ENCODE measurements at places on chromosomes 4 and X.

DNA sequence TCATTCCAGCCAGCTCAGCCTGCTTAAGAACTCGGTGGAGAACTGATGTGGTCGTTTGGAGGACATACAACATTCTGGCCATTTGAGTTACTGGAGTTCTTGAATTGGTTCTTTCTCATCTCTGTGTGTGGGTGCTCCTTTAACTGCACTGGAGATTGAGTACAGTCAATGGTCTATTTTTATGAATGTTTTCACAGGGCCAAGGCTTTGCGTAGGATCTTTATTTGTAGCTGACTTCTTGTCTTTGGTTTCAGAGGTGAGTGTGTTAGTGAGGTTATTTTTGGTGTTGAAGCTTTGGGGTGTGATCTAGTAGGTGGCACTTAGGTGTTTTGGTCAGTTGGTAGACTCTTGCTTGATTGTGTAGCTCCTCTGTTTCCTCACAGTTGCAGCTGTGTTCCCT, 288.4 kb downstream of the LHFPL1 start:
- H3K27me3 ChIP-seq = no peaks in the 10 kb centered on the region
- H3K27ac ChIP-seq = no peak overlapping the region
- no peaks in the 10 kb centered on the region for H3K4me1 ChIP-seq
- DNase-seq = no peak
- no peaks in the 10 kb centered on the region for H3K36me3 ChIP-seq

DNA sequence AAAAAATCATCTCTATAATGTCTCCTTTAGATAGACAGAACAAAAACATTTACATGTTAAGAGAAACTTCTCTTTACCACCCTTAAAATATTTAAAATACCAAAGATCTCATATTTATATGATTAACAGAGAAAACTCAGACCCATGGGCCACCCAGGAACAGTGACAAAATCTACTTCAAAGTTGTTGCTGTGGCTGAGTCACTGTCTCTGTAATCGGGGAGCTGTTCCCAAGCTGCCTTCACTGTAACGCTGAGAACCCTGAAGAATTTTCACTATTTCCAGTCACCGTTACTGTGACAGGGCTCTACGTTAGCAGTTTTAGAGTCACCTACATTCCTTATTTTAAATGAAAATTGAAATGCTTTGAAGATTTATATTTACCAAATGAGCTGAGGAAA, 9.0 kb upstream of the DAPP1 start:
- no peak for DNase-seq
- H3K36me3 ChIP-seq = no peaks in the 10 kb centered on the region
- H3K4me1 ChIP-seq = no peaks in the 10 kb centered on the region
- no peak overlapping the region for H3K27ac ChIP-seq
- H3K27me3 ChIP-seq = no peaks in the 10 kb centered on the region

- DNase-seq = no peak
- H3K27me3 ChIP-seq = no peaks in the 10 kb centered on the region
- no peak overlapping the region for H3K4me3 ChIP-seq
- H3K36me3 ChIP-seq = no peaks in the 10 kb centered on the region
- no peak overlapping the region for H3K27ac ChIP-seq
Measured at GRCh38 chr4:80393246-80393969, 57.9 kb downstream of the CFAP299 start.

DNA sequence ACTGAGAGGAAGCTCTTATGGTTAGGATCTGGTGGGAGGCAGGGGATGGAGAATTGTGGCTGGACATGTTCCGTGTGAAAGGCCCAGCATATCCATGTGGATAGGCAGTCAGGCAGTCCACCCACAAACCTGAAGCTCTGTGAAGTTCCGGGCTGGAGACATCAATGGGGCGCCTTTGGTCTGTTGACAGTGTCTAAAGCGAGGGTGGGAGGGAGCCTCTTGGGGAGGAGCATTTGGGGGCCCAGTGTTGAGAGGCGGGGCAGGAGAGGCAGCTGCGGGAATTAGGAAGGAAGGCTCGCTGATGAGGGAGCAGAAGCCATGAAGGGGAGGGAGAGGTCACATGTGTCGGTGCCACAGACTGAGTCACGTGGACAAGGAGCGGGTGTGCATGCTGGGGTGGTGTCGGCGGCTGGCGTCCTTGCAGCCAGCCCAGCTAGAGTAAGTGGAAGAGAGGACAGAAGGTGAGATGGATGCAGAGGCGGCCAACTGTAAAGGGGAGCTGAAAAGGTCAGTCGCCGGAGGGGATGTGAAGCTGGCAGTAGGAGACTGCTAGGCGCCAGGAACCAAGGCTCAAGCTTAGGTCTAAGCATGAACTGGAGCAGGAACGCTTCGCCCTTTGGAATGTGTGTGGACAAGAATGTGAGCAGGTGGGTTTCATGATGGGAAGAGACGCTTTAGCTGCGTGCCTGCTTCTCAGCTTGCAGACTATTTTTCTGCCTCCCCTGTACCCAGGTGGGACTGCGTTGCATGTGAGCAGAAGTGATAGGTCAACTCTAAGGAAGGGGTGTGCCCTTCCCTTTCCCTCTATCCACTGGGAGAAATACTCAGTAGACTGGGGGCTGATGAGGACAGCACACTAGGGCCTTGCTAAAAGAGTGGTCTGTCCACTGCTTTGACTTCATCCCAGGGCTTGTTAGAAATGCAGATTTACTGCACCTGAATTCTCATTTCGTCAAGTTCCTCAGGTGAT, 44.0 kb upstream of the TLR2 start:
- no peaks in the 10 kb centered on the region for H3K4me1 ChIP-seq
- H3K4me3 ChIP-seq = no peak overlapping the region
- DNase-seq = no peak

GRCh38 chrX:9515973-9516538, 51.2 kb downstream of the TBL1X start:
- H3K4me3 ChIP-seq = no peak overlapping the region
- H3K36me3 ChIP-seq = no peaks in the 10 kb centered on the region
- DNase-seq = no peak
- no peaks in the 10 kb centered on the region for H3K27me3 ChIP-seq
- no peaks in the 10 kb centered on the region for H3K4me1 ChIP-seq

All from ascending aorta (tissue), 2 donors.